ENCODE measurements at places on chromosomes 5 and 9.
A peak's percentile ranks its signal among the peaks of the same experiment; 100 is the strongest.

GRCh38 chr5:152094060-152094459 lies 169.4 kb upstream of the GLRA1 start:
- DNase-seq, result no peak

GRCh38 chr5:153613672-153614071 lies 123.2 kb downstream of the GRIA1 start:
- no peak for DNase-seq

DNA sequence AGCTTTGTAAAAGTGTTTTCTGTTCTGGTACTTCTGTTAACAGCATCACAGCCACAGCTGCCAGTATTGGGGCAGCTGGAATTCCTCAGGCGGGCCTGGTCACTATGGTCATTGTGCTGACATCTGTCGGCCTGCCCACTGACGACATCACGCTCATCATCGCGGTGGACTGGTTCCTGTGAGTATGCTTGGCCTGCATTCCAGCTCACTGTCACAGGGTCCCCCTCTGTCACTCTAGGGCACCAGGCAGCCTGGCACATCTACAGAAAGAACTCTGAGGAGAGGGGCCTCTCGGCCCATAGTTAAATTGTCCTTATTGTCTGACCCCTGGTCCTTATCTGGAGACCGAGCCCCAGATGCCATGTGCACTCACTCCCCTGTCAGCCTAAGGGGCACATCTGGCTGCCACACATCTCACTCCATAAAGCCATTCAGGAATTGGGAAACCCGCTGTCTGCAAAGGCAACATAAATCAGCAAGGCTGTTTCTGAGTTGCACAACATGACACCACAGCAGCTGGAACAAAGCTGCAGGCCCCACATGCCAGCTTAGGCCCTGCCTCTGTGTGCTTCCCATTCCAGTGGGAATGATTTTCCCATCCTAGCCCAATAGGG lies 77.5 kb downstream of the SLC1A3 start:
- DNase-seq, result no peak

DNA sequence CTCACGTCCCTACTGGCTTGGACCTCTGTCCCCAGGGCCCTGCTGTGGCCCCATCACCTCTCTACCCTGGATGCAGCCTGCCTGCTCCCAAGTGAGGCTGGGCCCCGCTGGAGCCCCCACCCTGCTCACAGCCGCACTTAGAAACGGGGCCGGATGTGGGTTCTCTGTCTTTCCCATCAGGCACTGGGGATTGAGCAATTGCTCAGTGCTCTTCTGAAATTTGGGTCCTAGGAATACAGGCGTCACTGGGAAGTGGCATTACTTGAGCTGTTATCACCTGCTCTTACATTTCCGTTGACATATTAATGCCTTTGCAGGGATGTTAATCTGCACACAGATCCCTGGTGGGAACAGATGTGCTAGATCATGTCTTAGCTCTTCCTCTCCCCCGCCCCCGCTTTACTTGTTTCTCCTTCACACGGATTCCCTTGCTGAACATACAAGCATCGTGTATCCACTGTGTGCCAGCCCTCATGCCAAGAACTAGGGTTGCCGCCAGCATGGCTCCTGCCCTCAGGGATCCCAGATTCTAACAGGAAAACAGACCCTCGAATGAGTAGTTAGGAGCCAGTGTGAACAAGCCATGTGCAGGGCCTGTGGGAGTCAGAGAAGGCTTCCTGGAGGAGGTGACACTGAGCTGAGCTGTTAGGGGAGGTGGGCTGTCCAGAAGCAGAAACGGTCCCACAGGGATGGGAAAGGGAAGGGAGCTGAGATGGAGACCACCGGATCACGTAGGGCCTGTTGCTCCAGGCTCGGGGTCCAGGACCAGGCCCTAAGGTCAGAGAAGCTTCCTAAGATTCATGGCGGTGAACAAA lies 65.1 kb downstream of the NEK6 start:
- DNase-seq, result no peak

DNA sequence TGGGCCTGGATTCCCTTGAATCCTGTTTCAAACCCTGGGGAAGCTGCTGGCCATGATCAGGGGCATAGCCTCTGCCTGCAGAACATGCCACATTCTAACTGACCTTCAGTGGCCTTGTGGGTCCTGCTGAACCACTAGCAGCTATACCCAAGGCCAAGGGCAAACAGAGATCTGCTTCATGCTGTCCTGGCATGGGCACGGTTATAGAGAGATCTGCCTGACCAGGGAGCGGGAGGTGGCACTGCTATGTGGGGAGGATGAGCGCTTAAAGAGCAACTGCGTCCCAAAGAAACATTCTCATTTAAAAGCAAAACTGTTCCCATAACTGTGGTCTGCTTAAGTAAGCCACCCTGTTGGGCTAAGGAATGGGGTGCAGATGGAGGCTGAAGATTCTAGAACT lies 36.5 kb upstream of the SYNPO start:
- DNase-seq, result no peak

DNA sequence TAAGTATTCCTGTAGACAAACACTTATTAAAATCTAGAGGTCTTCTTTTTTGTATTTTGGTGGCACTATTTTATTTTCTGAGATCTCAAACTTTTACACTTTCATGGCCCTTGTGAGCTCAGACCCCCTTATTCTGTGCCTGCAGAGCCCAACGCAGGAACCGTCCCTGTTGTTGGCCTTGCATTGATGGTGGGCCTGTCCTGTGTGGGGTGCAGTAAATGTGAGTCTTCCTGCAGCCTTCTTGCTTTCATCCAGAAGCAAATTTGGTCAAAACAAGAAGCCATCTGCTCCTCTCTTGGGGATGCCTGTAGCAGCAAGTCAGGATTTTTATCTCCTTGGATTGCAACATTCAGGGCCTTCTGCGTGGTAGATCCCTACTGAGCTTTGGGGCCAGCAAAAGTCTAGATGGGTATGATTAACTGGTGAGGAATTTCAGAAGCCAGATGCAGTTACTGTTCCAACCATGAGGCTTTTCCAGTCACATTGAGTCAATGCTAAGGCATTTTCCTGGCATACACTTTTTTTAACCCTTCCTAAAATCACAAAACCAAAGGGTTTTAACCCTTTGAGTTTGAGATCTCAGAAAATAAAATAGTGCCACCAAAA lies 31.7 kb downstream of the BASP1 start:
- peak; percentile 16 for DNase-seq

DNA sequence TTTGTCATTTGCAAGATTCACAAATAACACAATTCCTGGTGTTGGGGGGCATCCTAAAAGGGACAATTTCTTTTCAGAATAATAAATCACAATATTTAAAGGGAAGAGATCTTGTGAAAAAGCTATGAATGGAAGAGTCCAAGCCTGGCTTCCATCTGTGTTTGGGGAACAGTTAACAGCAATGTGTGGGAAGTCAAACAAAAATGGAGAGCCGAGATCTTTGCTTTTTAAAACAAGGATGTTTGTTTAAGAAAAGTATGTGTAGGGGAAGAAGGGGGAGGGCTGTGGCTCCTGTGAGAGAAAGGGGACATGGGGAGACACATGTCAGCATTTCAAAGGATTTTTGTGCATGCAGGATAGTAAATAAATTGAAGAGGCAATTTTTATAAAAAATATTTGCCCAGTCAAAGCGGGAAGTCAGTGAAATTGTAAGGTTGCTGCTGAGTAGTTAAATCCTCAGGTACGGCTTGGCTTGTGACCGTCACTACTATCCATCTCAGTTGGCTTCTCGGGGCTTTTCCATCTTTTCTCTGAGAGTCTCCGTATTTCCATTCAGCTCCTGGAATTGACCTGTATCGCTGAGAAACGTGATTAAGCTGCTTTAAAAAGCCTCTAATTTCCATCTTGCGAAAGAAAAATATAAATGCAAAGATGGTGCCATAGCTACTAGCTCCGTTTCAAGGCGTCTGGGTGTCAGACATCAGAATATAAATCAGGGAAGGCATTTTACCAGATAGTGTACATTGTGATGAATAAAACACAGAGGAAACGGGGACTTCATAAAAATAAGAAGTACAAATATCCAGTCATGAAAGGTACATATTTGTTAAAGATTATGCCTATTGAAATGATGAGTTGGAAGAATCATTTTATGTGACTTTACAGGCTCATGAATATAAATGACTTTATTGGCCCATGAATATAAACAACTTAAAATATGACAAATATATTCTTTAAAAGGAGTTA lies 52.9 kb upstream of the VCAN start:
- no peak for DNase-seq

GRCh38 chr5:89934069-89934468 lies 475.5 kb downstream of the CETN3 start:
- no peak for DNase-seq

DNA sequence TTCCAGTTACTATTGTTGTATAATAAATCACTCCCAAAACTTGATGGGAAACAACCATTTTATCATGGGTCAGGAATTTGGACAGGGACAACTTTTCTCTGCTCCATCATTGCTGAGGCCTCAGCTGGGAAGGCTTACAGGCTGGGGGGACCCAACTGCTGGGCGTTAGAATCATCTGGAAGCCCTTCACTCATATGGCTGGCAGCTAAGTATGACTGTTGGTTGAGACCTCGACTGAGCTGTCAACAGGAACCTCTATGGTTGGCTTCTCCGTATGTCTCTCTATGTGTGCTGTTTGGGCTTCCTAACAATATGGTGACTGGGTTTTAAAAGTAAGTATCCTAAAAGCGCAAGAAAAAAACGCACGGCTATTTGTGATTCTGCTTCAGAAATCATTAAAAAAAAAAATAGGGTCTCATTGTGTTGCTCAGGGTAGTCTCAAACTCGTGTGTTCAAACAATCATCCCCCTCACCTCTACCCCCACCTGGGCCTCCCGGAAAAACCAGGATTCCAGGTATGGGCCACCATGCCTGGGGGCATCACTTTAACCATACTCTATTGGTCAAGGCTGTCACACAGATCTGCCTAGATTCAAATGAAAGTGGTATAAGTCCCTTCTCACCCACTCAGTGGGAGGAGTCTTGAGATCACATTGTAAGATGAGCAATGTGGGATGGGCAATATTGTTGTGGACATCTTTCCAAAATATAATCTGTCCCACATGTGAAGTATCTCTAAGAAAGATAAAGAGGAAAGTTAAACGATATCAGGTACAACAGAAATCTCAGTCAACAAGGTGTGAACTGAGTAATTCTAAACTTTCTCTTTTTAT lies 15.2 kb downstream of the FNBP1 start:
- no peak for DNase-seq

GRCh38 chr5:120769312-120769872 lies 305.3 kb downstream of the PRR16 start:
- DNase-seq, result no peak

DNA sequence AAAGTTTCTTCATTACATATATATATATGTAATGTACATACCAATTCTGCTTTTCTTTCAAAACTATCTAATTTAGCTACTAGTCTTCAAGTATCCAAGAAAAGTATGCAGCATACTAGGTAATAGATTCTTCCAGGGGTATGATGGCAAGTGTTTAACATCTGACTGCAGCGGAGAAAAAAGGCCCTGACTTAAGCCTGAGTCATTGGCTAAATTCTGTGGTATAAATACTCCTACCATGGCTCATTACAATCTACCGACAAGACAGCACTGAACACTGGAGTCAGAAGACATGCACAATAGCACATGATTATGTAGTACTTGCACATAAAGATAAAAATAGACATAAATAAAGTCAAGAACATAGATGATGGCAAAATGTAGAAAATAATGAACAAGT lies 439.9 kb downstream of the BRINP1 start:
- no peak for DNase-seq

GRCh38 chr5:179497636-179498340 lies 52.6 kb upstream of the RUFY1 start:
- no peak for DNase-seq

- DNase-seq, result peak; percentile 18
These were observed 58.3 kb downstream of the CYFIP2 start for GRCh38 chr5:157324237-157324636.

DNA sequence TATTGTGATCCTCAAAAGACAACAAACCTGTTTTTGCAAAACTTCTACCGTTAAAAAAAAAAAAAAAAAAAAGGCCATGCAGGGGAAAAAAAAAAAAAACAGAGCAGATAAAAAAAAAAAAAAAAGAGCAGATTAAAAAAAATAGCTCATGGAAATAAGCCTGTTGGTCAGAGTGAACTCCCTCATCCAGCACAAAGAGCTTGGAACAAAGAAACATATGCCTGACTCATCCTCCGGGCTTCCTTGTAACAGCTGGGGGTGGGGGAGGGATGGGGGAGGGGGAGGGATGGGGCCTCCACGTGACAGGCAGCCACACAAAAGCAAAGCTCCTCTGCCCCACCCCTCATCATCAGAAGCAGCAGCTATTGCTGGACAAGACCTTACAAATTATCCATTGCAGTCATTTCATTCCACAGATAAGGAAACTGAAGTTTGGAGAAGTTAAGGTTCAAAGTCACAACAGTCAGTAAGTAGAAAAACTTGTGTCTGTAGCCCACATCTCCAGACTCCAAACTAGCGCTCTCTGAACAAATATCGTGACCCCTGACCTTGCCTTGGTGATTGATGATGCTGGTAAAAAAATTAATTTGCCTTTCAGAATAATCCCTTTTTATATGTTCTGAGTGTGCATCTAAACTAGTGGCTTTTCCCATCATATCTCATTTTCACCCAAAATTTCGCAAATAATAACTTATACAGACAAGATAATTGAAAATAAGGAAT lies 38.9 kb downstream of the SLC35D2 start:
- DNase-seq, result peak; percentile 30

GRCh38 chr9:109013679-109014607 lies 644 bp upstream of the CTNNAL1 start:
- no peak for DNase-seq

DNA sequence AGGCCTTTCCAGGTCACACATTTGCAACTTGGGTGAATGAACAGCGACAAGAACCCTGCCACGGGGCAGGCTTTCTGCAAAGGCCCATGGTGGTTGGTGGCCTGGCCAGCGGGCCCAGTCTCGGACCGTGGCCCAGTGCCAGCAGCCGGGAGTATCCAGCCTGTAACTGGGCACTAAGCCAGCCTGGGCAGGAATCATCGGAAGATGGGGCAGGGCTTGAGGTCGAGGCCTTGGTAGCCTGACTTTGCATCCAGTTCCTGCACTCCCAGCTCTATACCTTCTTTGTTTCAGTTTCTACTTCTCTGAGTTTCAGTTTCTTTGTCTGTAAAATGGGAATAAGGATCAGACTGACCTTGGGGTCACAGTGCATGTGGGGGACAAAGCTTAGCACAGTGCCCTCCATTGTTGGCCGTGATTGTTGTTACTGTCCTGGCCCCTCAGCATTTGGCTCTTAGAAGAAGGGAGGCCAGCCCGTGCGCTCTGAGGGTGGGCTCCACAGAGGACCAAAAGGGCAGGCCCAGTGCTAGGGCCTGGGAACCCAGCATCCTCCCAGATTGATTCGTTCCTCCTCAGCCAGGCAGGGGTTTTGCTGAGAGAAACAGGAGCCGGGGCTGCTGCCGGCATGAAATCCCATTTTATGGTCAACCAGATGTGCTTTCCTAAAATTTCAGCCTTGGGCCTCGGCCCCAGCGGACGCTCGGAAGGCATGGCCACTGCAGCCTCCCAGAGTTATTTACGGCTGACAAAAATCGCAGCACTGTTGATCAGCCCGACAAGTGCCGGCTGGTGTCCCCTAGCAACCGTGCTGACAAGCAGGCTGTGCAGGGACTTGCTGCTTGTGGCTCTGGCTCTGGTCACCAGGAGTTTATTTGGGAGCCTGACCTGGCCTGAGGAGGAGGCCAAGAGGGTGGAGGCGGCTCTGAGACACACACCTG lies 43.6 kb downstream of the JADE2 start:
- DNase-seq, result peak; percentile 79

GRCh38 chr9:69293156-69293555 lies 31.9 kb upstream of the ENTREP1 start:
- no peak for DNase-seq

- DNase-seq, result no peak
These were observed 14.4 kb downstream of the F2RL2 start for GRCh38 chr5:76608833-76609232.

GRCh38 chr5:159216454-159216853 lies 7.1 kb upstream of the RNF145 start:
- no peak for DNase-seq

GRCh38 chr5:87267574-87268125 lies at the start of gene RASA1:
Gene RASA1 (plus strand): TSS chr5:87267883. CDS start chr5:87268452, 569 bp downstream.
- DNase-seq, result peak; percentile 99
